Glomerular endothelial cell (primary cell): ENCODE measurements at places on chromosomes 11 and 22. TPM values are rescaled to one million over a fixed set of nuclear protein-coding genes. Genes with fewer than 3 reads are reported as not detected.

Gene MFRP
- total RNA-seq: 0.35 and 0.39 TPM in 2 replicates

Gene OR51B2
- total RNA-seq: not detected in 2 replicates

Gene RIBC2
- 0.23 TPM in 1 of 2 replicates, not detected in the other for total RNA-seq

Gene PUS3
- total RNA-seq: 7.5 and 11.4 TPM in 2 replicates

Gene CDKN1C
- 8.1 and 10.1 TPM in 2 replicates for total RNA-seq

Gene KCNE3
- 1.0 and 1.4 TPM in 2 replicates for total RNA-seq

Gene MPPED1
- total RNA-seq: 0.06 and 0.15 TPM in 2 replicates

Gene PIH1D2
- 0.41 and 1.5 TPM in 2 replicates for total RNA-seq

Gene RASSF10
- total RNA-seq: 0.23 and 0.34 TPM in 2 replicates

Gene HYLS1
- 7.5 and 8.9 TPM in 2 replicates for total RNA-seq

Gene NEFH
- total RNA-seq: 1.8 and 2.2 TPM in 2 replicates

Gene STK33
- total RNA-seq: 4.1 and 6.4 TPM in 2 replicates

Gene OPCML
- total RNA-seq: 0.19 and 0.58 TPM in 2 replicates

Gene FGF3
- total RNA-seq: not detected in 2 replicates

Gene DNAJB13
- not detected in 2 replicates for total RNA-seq

Gene RBMXL2
- not detected in 2 replicates for total RNA-seq

Gene PNPLA5
- not detected in 2 replicates for total RNA-seq
